ENCODE measurements at places on chromosomes 12 and 14. TPM values are rescaled to one million over a fixed set of nuclear protein-coding genes. Genes with fewer than 3 reads are reported as not detected.

DNA sequence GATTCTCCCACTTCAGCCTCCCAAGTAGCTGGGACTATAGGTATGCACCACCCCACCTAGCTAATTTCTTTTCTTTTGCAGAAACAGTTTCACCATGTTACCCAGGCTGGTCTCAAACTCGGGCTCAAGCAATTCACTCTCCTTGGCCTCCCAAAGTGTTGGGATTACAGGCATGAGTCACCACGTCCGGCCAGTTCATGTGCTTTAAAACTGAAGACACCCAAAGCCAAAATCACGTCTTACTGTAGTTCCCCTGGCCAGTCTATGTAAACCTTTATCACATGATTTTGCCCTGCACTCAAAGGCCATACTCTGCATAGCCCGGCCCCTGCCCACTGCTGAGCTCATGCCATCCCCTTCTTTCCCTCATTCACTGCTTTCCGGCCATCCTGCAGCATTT, 4.5 kb downstream of the ALKBH2 start:
- no peaks in the 10 kb centered on the region for H3K27me3 ChIP-seq
- H3K27ac ChIP-seq: no peak overlapping the region
- peaks cover 30% of the 10 kb centered on the region for H3K4me1 ChIP-seq
- H3K4me3 ChIP-seq: no peak overlapping the region
- H3K36me3 ChIP-seq: peaks cover 32% of the 10 kb centered on the region

- H3K27ac ChIP-seq: peak overlapping the region; percentile 100
- peaks cover 36% of the 10 kb centered on the region for H3K4me1 ChIP-seq
- H3K4me3 ChIP-seq: peak overlapping the region; percentile 95
- H3K36me3 ChIP-seq: peaks cover 21% of the 10 kb centered on the region
- DNase-seq: no peak
Measured at GRCh38 chr14:24113379-24113800, 1.2 kb upstream of the DCAF11 start.

- peak; percentile 21 for DNase-seq
- H3K4me3 ChIP-seq: no peak overlapping the region
- peaks cover 17% of the 10 kb centered on the region for H3K27me3 ChIP-seq
- no peaks in the 10 kb centered on the region for H3K36me3 ChIP-seq
- H3K4me1 ChIP-seq: no peaks in the 10 kb centered on the region
Measured at GRCh38 chr14:76514213-76514998, 138.5 kb downstream of the ESRRB start.

DNA sequence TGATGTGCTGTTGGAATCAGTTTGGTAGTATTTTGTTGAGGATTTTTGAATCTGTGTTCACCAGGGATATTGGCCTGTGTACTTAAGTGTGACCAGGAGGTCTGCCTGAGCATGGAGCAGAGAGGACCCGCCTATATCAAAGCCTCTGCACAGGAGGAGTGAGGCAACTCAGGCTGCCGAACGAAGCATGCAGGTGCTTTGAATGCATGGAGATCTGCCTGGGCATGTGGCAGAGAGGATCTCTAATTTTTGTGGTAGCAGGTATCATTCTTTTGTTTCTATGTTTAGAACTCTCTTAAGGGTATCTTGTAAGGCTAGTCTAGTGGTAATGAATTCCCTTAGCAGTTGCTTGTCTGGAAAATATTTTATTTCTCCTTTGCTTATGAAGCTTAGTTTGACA, 26.9 kb downstream of the RAB3IP start:
- H3K27ac ChIP-seq: no peak overlapping the region
- H3K4me1 ChIP-seq: no peaks in the 10 kb centered on the region
- no peak overlapping the region for H3K4me3 ChIP-seq
- no peaks in the 10 kb centered on the region for H3K27me3 ChIP-seq

DNA sequence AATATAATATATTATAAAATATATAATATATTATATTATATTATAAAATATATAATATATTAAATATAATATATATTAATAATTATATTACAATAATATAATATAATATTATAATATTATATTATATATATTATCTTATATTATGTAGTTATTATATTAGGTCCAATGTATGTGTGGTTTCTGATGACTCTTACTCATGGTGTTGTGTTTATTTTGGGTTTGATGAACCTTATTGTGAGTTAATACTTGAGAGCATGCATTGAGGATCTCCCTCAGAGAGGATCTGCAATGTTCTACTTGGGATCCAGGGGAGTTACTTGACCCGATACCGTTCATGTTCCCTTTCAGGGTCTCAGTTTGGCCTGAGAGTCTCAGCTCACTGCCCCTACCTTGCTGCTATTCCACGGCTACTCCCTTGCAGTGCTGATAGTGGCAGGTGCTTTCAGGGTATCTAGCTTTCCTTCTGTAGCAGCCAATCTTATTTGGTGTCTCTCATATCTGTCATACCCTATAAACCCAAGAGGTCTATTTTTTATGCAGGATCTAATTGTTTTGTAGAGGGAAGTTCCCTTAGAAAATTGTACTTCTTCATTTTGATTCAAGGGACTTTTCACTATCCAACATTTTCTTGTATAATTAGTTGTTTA, 89.1 kb upstream of the ZDHHC17 start:
- no peak overlapping the region for H3K27ac ChIP-seq
- peaks cover 2% of the 10 kb centered on the region for H3K27me3 ChIP-seq
- no peaks in the 10 kb centered on the region for H3K36me3 ChIP-seq
- no peaks in the 10 kb centered on the region for H3K4me1 ChIP-seq
- no peak for DNase-seq

The DIP2B gene
- 23.3 TPM for total RNA-seq

DNA sequence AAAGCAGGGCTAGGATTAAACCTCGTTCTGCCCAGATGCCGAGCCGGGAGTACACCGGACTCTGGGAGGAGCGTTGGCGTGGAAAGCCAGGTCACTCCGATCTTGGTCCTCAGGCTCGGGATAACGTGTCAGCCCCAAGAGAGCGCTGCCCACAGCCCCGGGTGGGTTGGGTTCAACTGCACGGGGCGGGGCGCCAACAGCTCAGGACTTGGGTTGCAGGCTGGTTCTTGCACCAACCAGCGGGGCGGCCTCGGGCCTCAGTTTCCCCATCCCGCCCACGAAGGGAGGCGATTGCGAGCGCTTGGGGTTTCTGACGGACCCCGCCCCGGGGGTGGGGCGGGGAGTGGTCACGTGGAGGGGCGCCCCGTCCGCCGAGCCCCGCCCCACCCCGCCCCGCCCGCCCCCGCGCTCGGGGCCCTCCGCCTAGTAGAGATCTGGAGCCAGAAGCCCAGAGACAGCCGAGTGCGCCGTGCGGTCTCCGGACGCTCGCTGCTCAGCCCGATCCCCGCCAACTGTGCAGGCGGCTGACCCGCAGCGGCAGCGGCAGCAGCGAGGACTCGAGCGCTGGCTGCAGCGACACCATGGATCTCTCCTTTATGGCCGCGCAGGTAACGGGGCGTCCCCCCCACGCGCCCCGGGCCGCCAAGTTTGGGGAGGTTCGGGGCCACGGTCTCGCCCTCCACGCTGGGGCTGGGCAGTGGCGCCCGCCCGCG, at the start of gene C14orf132:
C14orf132 (plus strand) TSS at position 443 of the 713 bp plus-strand sequence; CDS start at position 582, 139 bp downstream.
- H3K27me3 ChIP-seq: peaks cover 20% of the 10 kb centered on the region
- H3K27ac ChIP-seq: no peak within 1 kb of the TSS
- peak within 1 kb of the TSS; percentile 76 for H3K4me3 ChIP-seq
- H3K36me3 ChIP-seq: no peaks in the 10 kb centered on the region
- peak; percentile 79 for DNase-seq

DNA sequence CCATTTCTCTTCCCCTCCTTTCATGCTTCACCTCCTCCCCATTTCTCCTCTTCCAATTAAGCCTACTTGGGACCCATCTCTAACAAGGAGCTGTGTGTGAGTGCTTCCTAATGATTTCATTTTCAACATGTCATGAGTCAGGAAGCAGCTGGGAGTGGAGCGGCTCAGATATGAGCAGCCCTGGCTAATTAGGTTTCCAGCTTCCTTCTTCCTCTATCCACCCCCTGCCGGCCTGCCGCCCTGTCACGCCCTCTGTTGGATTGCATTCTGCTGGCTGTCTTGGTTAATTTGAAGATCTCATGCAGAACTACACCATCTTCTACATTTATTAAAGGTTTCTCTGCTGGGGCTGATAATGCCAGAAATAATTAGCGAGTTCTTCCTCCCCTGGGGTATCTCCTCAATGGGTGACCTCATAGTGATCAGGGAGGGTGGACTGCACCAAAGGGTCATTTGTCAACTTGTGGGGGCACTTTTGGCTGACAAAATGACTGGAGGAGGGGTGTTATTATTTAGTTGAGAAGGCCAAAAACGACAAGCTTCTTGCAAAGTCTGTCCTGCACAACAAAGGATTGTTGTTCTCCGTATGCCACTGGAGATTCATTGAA, 300.9 kb upstream of the SRRM4 start:
- DNase-seq: no peak
- H3K36me3 ChIP-seq: no peaks in the 10 kb centered on the region
- H3K27me3 ChIP-seq: no peaks in the 10 kb centered on the region
- no peak overlapping the region for H3K27ac ChIP-seq
- no peak overlapping the region for H3K4me3 ChIP-seq

GRCh38 chr14:56490379-56490778, 89.2 kb upstream of the TMEM260 start:
- H3K27ac ChIP-seq: no peak overlapping the region
- H3K4me3 ChIP-seq: no peak overlapping the region
- H3K4me1 ChIP-seq: peaks cover 7% of the 10 kb centered on the region
- no peaks in the 10 kb centered on the region for H3K36me3 ChIP-seq

GRCh38 chr12:1977588-1977987, 26.7 kb downstream of the DCP1B start:
- H3K4me1 ChIP-seq: no peaks in the 10 kb centered on the region
- no peaks in the 10 kb centered on the region for H3K27me3 ChIP-seq
- DNase-seq: no peak
- H3K4me3 ChIP-seq: no peak overlapping the region

The LMO3 gene
- not detected for total RNA-seq

DNA sequence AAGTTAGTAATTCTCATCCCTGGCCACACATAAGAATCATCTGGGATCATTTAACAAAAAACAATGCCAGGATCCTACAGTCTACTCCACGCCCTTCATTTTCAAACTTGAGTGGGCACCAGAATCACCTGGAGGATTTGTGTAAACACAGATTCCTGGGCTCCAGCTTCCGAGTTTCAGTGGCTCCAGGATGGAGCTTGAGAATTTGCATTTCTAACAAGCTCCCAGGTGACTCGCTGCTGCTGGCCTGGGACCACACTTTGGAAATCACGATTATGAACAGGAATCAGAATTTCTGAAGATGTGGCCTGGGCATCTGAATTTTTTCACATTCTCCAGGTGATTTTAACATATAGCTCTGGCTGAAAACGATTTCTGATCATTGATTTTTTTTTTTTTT, 234.8 kb downstream of the CACNA1C start:
- H3K36me3 ChIP-seq: no peaks in the 10 kb centered on the region
- H3K4me3 ChIP-seq: no peak overlapping the region
- DNase-seq: no peak
- no peaks in the 10 kb centered on the region for H3K4me1 ChIP-seq
- H3K27ac ChIP-seq: no peak overlapping the region
- H3K27me3 ChIP-seq: peaks cover 16% of the 10 kb centered on the region

GRCh38 chr12:84507956-84508850, 404.4 kb downstream of the SLC6A15 start:
- no peak for DNase-seq
- H3K4me1 ChIP-seq: no peaks in the 10 kb centered on the region
- no peaks in the 10 kb centered on the region for H3K36me3 ChIP-seq
- H3K27ac ChIP-seq: no peak overlapping the region
- H3K27me3 ChIP-seq: no peaks in the 10 kb centered on the region
- no peak overlapping the region for H3K4me3 ChIP-seq

DNA sequence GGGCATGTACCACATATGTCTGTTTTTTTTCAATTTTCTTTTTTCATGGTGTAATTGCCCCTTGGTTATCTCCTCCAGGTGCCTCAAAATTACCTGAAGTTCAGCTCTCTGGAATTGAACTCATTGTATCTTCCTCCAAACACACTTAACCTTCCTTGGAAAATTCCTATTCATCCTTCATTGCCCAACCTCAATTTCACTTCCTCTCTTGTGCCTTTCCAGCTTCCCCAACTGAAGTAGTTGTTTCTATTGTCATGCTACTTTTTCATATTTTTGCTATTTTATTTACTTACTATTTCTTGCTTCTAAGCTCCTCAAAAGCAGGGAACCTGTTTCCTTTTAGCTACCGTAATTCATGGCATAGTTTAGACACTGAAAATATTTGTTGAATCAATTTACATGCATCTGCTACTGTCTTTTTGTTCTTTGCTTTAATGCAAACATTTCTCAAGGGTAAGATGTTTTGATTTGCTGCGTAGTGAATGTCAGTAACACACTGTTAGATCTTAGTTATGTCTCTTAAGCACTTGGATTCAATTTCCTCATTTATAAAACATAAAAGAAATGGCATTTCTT, 37.0 kb upstream of the STXBP6 start:
- no peaks in the 10 kb centered on the region for H3K4me1 ChIP-seq
- H3K36me3 ChIP-seq: no peaks in the 10 kb centered on the region
- no peak for DNase-seq
- H3K27me3 ChIP-seq: peaks cover 3% of the 10 kb centered on the region
- no peak overlapping the region for H3K27ac ChIP-seq

- H3K27ac ChIP-seq: no peak overlapping the region
- no peaks in the 10 kb centered on the region for H3K36me3 ChIP-seq
- no peaks in the 10 kb centered on the region for H3K4me1 ChIP-seq
- no peak overlapping the region for H3K4me3 ChIP-seq
- no peak for DNase-seq
- peaks cover 2% of the 10 kb centered on the region for H3K27me3 ChIP-seq
Measured at GRCh38 chr12:127550271-127550670, 716.7 kb upstream of the TMEM132C start.

- H3K36me3 ChIP-seq: no peaks in the 10 kb centered on the region
- H3K27me3 ChIP-seq: no peaks in the 10 kb centered on the region
- no peak overlapping the region for H3K4me3 ChIP-seq
Measured at GRCh38 chr12:127286281-127286680, 980.7 kb upstream of the TMEM132C start.

The GAS2L3 gene
- 3.6 TPM for total RNA-seq

DNA sequence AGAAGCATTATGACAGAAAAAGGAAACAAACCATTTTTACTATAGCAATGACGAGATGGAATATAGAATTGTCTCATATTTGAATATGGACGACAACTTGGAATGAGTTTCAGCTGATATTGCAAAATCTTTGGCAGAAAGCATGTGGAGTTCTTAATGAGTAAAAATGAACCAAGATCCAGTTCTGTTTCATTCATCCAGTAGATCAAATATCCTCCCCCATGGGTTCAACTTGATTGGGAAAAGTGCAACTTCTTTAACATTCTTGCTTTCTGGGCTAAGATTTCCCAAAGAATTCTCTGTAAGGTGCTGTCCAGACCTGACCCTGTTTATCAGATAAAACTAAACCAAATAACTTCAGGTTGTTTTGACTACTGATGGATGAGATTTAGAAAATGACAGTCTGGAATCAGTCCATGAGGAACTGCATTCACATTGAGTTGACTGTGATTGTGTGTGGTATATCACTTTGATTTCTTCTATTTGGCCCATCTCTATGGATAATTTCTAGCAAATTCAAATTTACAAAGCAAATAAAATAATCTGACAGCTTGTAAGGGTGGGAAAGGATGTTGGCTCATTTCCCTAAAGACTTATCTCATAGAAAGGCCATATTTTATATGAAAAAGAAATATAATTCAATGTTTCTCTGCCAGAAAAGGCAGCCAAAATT, 267.4 kb downstream of the ADAMTS20 start:
- no peak for DNase-seq
- H3K4me1 ChIP-seq: no peaks in the 10 kb centered on the region
- H3K27me3 ChIP-seq: no peaks in the 10 kb centered on the region
- H3K36me3 ChIP-seq: no peaks in the 10 kb centered on the region

The MYL2 gene
- not detected for total RNA-seq

- H3K4me3 ChIP-seq: no peak overlapping the region
- no peaks in the 10 kb centered on the region for H3K36me3 ChIP-seq
- DNase-seq: no peak
Measured at GRCh38 chr12:32312049-32312670, 87.2 kb upstream of the FGD4 start.

The RBMS2 gene
- total RNA-seq: 2.9 TPM

Measured in activated CD4-positive, alpha-beta memory T cell treated with anti-CD3 and anti-CD28 coated beads for 36 hours (primary cell).